Mesothelial cell of epicardium (in vitro differentiated cells): ENCODE measurements at places on chromosomes 7 and 10. TPM values are rescaled to one million over a fixed set of nuclear protein-coding genes. Genes with fewer than 3 reads are reported as not detected.
A peak's percentile ranks its signal among the peaks of the same experiment; 100 is the strongest.

- H3K27me3 ChIP-seq: no peaks in the 10 kb centered on the region
- H3K4me3 ChIP-seq: no peak overlapping the region
- H3K4me1 ChIP-seq: peaks cover 5% of the 10 kb centered on the region
Measured at GRCh38 chr10:61284222-61284890, 168.8 kb downstream of the TMEM26 start.

GRCh38 chr7:107408349-107408748 is 61.5 kb upstream of the GPR22 start:
- H3K36me3 ChIP-seq: peaks cover 19% of the 10 kb centered on the region
- H3K4me1 ChIP-seq: peaks cover 16% of the 10 kb centered on the region
- H3K27ac ChIP-seq: no peak overlapping the region

DNA sequence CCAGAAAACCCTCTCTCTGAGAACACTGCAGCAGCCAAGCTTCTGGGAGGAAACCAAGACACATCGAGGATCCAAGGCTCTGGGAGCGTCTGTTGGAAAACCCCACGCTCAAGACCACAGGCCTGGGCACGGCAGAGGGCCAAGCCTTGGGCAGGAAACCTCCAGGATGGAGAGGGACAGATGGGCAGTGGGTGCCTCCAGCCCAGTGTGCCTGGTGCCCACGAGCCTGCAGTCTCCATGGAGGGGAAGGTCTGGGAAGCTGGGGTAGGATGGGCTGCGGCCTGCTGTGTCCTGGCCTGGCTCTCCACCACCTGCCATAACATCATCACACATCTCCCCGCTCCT is 96.1 kb downstream of the FAM53B start:
- DNase-seq: no peak
- H3K36me3 ChIP-seq: no peaks in the 10 kb centered on the region
- no peak overlapping the region for H3K4me3 ChIP-seq
- H3K27me3 ChIP-seq: no peaks in the 10 kb centered on the region
- peaks cover 39% of the 10 kb centered on the region for H3K4me1 ChIP-seq

- H3K27ac ChIP-seq: no peak overlapping the region
- no peak for DNase-seq
- H3K4me3 ChIP-seq: no peak overlapping the region
- H3K36me3 ChIP-seq: no peaks in the 10 kb centered on the region
Measured at GRCh38 chr7:158023157-158023556, 564.5 kb downstream of the PTPRN2 start.

- H3K4me3 ChIP-seq: no peak overlapping the region
- no peaks in the 10 kb centered on the region for H3K4me1 ChIP-seq
- H3K36me3 ChIP-seq: no peaks in the 10 kb centered on the region
Measured at GRCh38 chr10:2899246-2899951, 167.9 kb upstream of the PFKP start.

DNA sequence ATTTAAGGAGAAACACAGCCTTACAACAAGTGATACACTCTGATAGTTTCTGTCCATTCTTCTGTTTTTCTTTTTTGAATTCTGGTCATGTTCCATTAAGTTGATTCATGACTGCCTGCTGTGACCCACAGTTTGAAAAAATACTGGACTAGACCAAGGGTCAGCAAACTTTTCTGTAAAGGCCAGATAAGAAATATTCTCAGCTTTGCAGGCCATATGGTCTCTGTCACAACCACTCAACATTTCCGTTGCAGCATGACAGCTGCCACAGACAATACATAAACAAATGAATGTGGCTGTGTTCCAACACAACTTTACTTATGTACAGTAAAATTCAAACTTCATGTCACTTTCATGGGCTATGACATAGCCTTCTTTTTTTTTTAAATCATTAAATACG is 156.7 kb downstream of the PLXNA4 start:
- no peak for DNase-seq
- H3K36me3 ChIP-seq: no peaks in the 10 kb centered on the region
- peaks cover 19% of the 10 kb centered on the region for H3K4me1 ChIP-seq
- H3K27ac ChIP-seq: no peak overlapping the region
- no peak overlapping the region for H3K4me3 ChIP-seq
- H3K27me3 ChIP-seq: peaks cover 42% of the 10 kb centered on the region

DNA sequence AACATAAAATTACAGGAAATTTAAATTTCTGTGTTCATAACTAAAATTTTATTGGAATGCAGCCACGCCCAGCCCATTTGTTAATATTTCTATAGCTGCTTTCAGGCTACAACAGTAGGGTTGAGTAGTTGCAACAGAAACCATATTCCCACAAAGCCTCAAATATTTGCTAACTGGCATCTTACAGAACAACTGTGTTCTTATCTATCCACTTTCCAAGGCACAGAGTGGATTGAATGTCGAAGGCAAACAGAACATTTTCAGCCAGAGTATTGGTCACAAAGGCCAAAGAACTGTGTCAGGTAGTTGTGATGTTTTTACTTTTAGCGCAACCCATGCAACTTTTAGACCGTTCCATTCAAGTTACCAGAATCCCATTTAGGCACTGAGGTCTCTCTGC is 51.1 kb upstream of the OPN4 start:
- H3K4me1 ChIP-seq: no peaks in the 10 kb centered on the region
- DNase-seq: no peak
- no peak overlapping the region for H3K4me3 ChIP-seq
- peaks cover 5% of the 10 kb centered on the region for H3K27me3 ChIP-seq
- H3K27ac ChIP-seq: no peak overlapping the region

DNA sequence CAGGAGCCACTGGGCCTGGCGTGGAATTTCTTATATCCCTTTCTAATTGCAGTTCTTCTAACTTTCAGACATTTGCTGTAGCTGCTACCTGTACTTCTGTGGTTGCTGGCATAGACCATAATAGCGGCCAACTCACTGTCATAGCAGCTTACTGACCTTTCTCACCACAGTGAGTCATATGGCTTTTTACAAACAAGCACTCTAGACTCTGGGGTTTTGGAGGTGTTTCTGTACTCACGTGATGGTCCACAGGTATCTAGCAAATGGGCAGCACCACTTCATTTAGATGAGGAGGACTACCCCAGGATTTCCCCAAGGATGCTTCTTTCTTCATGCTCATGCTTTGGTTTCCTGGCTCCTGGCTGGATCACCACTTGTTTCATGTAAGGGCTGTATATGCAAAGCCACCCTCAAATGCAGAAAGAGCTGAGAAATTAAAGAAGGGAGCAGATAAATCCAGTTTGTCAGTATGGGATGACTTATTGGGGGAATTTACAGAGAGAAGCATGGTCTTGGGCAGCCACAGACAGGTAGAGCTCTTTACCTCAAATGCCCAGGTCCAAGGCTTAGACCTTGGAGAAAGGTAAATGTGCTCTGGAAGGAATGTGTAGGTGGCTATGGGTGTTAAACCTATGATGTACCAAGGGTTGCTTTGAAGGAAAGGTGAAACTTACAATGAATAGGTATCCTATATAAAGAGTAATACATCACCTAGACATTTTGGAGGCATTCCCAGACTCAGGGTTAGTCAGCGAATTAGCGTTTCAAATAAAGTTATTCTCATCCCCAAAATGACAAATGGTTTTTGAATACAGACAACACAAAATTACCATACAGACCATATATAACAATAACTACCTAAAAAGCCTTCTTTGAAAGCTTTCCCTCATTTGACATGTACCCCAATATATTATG is 15.9 kb upstream of the SLC25A16 start:
- no peak for DNase-seq
- no peaks in the 10 kb centered on the region for H3K27me3 ChIP-seq
- H3K27ac ChIP-seq: no peak overlapping the region
- no peak overlapping the region for H3K4me3 ChIP-seq

DNA sequence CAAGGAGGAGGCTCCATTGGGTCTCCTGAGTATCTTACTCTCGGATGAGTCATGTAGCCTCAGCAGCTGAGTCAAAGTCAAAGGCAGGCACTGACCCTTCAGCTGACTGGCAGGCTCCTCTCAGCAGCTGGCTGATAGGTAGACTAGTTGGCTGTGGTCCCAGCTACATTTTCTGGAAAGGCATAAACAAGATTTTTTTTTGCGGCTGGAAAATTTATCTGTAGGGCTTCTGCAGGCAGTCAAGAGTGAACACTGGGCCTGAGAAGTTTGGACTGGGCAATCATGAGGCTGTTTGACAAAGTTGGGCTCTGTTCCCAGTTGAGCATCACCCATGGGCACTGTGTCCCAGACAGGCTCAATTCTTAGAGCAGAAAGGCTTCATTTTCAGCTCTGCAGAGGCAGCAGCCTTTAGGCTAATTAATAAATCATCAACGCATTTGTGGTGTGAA is 796.2 kb downstream of the CCSER2 start:
- DNase-seq: no peak
- no peaks in the 10 kb centered on the region for H3K27me3 ChIP-seq
- H3K27ac ChIP-seq: no peak overlapping the region
- H3K4me3 ChIP-seq: no peak overlapping the region

Gene NUDT13
- total RNA-seq: 3.5 to 4.4 TPM (median 3.7 TPM) in 3 replicates

DNA sequence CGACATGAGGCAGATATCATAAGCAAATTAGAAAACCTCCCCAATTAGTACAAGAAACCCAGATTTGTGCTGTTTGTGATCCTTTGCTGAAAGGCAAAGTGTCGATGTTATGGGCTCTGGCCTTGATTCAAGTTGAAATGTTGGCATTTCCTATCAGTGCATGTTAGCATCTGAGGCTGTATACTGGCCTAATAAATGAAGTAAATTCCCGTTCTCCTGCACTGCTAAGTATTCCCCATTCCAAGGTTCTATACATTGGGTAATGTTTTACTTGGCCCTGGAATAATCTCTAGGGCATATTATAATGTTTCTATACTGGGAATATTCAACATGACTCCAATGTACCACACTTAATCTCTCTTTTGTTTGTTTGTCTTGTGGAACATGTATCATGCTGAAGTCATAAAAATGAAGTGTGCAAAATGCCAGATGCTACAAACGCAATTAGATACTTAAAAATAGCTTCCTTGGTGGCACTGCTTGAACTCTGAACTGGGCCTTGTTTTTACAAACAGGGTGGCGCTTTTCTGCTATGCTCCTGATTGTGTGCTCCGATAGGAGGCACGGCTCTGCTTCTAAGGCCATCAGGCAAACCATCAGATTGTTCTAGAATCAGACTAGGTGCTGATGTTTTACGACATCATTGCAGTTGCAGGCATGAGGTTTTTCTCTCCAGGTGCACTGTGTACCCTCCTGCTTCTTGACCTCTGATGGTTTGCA is 156.7 kb upstream of the TCF7L2 start:
- H3K36me3 ChIP-seq: peaks cover 15% of the 10 kb centered on the region
- no peak for DNase-seq
- H3K4me3 ChIP-seq: no peak overlapping the region
- peaks cover 36% of the 10 kb centered on the region for H3K4me1 ChIP-seq

DNA sequence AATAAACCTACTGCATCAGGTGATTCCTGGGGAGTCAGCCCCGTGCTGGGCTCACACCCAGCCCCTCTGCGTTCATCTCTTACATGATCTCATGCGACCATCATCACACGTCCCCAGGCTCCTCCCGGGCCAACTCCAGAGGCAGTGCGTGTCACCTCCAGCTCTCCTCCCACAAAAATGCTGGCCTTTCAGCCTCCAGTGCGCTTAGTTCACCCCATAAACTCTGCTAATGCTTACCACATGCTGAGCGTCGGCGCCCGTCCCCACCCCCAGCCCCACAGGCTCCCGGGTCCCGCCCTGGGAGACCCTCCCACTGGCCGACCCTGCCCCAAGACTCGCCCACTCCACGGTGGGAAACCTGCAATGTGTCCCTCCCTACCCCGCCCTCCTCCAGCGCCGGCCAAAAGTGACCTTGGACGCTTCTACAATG is 816 bp upstream of the SDK1 start:
- peak overlapping the region; percentile 54 for H3K4me3 ChIP-seq
- H3K27me3 ChIP-seq: peaks cover 12% of the 10 kb centered on the region
- DNase-seq: no peak
- H3K4me1 ChIP-seq: peaks cover 17% of the 10 kb centered on the region

GRCh38 chr7:26616235-26616634 is 248.2 kb downstream of the SKAP2 start:
- no peaks in the 10 kb centered on the region for H3K4me1 ChIP-seq
- DNase-seq: no peak
- H3K27ac ChIP-seq: no peak overlapping the region
- H3K27me3 ChIP-seq: peaks cover 3% of the 10 kb centered on the region
- no peak overlapping the region for H3K4me3 ChIP-seq

GRCh38 chr10:127998501-127999144 is 91.7 kb downstream of the PTPRE start:
- DNase-seq: no peak
- no peak overlapping the region for H3K4me3 ChIP-seq
- no peak overlapping the region for H3K27ac ChIP-seq
- peaks cover 25% of the 10 kb centered on the region for H3K27me3 ChIP-seq
- peaks cover 15% of the 10 kb centered on the region for H3K4me1 ChIP-seq
- no peaks in the 10 kb centered on the region for H3K36me3 ChIP-seq

Gene ACTR3C
- 0.40 to 0.84 TPM (median 0.47 TPM) in 3 replicates for total RNA-seq

DNA sequence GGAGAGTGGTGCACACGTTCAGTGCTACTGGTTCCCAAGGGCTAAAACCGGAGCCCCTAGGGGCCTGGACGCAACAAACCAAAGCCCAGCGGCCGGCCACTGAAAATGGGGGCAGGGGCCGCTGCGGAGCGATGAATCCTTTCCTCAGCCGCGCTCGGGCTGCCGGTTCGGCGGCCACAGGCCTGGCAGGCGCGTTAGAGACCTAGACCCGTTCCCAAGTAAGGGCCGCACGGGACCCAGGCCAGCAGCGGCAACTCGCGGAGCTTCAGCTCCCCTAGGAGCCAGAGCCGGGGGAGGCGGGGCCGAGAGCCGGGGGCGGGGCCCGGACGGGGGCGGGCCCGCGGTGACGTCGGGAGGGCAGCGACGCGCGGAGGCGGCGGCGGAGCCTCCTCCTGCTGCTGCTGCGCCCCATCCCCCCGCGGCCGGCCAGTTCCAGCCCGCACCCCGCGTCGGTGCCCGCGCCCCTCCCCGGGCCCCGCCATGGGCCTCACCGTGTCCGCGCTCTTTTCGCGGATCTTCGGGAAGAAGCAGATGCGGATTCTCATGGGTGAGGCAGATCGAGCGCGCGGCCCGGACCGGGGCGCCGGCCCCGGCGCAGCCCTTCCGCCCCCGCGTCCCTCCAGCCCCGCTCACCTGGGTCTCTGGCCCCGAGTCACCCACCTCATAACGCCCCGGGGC is at the start of gene ARF5:
TSS of gene ARF5 (plus strand) at position 393 of the 678 bp plus-strand sequence. CDS start at position 481, 88 bp downstream.
- DNase-seq: peak; percentile 93
- H3K4me1 ChIP-seq: peaks cover 39% of the 10 kb centered on the region
- H3K27ac ChIP-seq: peak within 1 kb of the TSS; percentile 98
- peaks cover 20% of the 10 kb centered on the region for H3K36me3 ChIP-seq
- peak within 1 kb of the TSS; percentile 99 for H3K4me3 ChIP-seq
- no peaks in the 10 kb centered on the region for H3K27me3 ChIP-seq

Gene TMEM229A
- total RNA-seq: 0.59 to 0.69 TPM (median 0.66 TPM) in 3 replicates

Gene BPGM
- 13.3 to 15.0 TPM (median 14.8 TPM) in 3 replicates for total RNA-seq

- H3K27me3 ChIP-seq: no peaks in the 10 kb centered on the region
- no peak for DNase-seq
- no peaks in the 10 kb centered on the region for H3K36me3 ChIP-seq
- H3K4me1 ChIP-seq: no peaks in the 10 kb centered on the region
- H3K4me3 ChIP-seq: no peak overlapping the region
Measured at GRCh38 chr10:19623321-19623720, 192.9 kb upstream of the PLXDC2 start.

DNA sequence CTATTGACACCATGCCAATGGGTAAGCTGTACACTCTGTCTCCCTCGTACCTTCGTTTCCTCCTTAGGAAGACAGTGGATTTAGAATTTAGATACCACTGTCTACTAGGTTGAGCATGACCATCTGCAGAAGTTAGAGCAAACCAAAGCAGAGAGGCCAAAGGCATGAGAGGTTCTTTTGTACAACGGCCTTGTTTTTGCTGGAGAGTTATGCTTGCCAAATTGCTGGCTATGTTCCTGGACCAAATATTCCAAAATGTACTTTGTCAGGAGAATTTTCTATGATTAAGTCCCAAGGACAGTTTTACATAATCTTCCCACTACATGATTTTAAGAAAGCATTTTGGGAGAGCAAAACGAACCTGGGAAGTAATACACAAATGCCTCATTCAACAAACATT is 47.9 kb upstream of the PLCE1 start:
- H3K4me1 ChIP-seq: peaks cover 9% of the 10 kb centered on the region
- no peaks in the 10 kb centered on the region for H3K36me3 ChIP-seq
- H3K4me3 ChIP-seq: no peak overlapping the region
- no peak overlapping the region for H3K27ac ChIP-seq
- DNase-seq: no peak
